ENCODE measurements at places on chromosomes 4 and X.

DNA sequence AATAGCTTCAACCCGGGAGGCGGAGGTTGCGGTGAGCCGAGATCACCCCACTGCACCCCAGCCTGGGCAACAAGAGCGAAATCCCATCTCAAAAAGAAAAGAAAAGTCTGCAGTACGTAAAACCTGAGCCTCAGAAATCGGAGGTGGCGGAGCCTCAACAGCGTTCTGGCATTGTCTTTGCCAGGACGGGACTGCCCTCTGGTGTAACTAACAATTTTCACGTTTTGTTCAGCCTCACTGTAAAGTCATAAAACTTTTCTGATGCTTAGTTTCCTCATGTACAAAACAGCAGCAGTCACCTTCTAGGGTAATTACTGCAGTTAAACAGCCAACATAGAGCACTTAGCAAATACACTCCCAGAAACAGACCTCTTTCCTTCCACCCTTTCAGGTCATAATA lies 121.7 kb downstream of the RBM47 start:
- ATAC-seq, result no peak

GRCh38 chr4:99186029-99186428 lies 33.0 kb downstream of the ADH6 start:
- no peak for ATAC-seq

GRCh38 chr4:25484243-25484721 lies 107.2 kb downstream of the ANAPC4 start:
- ATAC-seq, result no peak

DNA sequence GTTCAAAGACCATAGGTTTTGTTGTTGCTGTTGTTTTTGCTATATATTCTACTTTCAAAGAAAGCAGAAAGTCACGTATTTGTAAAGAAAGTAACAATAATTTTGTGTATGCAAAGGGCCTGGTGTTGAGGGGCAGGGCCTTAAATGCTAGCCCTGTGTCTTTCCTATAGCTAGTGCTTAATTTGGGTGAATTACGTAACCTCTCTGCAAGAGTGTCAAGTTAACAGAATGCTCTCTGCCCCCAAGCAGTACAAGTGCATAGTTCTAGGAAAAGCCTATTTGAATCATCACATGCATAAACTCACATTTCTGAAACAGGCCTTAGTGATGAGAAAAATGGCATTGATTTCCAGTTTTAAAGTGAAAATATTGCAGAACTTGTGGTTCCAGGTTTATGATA lies 663.6 kb downstream of the STIM2 start:
- ATAC-seq, result no peak

- no peak for ATAC-seq
These were observed 41.7 kb downstream of the FGFRL1 start for GRCh38 chr4:1053080-1053661.

GRCh38 chr4:123583043-123583442 lies 186.4 kb downstream of the SPRY1 start:
- no peak for ATAC-seq

GRCh38 chr4:14918336-14918735 lies 83.9 kb upstream of the CPEB2 start:
- ATAC-seq, result no peak

- no peak for ATAC-seq
These were observed 507.0 kb downstream of the INPP4B start for GRCh38 chr4:142339053-142339452.

GRCh38 chrX:10769696-10770619 lies 149.6 kb upstream of the MID1 start:
- ATAC-seq, result no peak

DNA sequence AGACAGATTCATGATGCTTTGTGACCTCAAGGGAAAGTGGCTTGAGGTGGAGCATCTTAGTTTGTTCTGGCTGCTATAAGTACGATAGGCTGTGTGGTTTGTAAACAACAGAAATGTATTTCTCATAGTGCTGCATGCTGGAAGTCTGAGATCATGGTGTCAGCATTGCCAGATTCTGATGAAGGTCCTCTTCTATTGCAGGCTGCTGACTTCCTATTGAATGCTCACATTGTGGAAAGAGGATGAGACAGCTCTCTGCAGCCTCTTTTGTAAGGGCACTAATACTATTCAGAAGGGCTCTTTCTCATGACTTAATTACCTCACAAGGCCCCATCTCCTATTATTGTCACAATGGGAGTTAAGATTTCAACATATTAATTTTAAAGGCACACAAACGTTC lies 1674.0 kb upstream of the PCDH7 start:
- no peak for ATAC-seq

- ATAC-seq, result no peak
These were observed 45.5 kb downstream of the TMEM144 start for GRCh38 chr4:158255727-158256324.

DNA sequence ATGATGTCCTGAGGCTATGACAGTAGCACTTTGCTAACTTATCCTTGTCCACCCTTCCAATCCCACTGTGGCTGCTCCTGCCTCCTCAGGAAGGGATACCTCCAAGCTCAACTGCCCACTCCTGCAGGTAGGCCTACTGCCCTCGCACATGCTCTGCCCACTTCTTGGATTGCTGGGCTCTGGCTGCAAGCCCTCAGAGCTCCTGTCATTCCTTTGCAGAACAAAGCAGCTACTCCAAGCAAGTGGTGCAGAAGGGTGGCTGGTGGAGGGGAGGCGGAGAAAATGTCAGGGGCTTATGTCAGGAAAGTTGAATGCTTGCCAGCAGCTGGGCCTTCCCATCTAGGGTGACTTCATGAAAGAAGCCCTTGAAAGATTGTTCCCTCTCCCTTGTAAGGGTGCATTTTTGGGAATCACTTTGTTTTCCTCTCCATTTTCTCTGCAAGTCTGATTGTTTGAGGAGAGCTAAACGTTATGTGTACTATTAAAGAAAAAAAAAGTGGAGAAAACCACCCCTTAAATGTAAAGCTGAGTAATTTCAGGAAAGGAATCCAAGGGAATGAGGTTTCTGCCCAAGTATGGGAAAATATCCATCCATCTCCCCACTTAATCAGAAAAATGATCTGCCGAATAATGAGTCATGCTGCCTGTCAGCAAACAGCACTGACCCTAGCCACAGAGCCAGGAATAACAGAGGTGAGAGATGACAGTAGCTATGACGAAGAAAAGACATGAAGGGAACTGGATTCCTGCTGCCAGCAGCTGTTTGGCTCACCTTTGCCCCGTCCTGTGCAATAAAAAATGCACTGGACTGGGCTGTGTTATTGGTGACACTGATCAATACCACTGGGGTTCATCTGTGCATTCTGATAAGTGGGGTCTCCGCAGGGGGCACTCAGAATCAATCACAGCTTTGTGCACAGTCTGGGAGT lies 102.0 kb downstream of the RTL5 start:
- no peak for ATAC-seq

Measured in stimulated activated memory B cell treated with anti-CD40 and anti-IgM and Interleukin-4, amounts not matched to agents 10 μg/mL and 1 μg/mL and 100 μg/mL, for 72 hours (primary cell).